ENCODE measurements at places on chromosomes 16 and 17.
A peak's percentile ranks its signal among the peaks of the same experiment; 100 is the strongest.

DNA sequence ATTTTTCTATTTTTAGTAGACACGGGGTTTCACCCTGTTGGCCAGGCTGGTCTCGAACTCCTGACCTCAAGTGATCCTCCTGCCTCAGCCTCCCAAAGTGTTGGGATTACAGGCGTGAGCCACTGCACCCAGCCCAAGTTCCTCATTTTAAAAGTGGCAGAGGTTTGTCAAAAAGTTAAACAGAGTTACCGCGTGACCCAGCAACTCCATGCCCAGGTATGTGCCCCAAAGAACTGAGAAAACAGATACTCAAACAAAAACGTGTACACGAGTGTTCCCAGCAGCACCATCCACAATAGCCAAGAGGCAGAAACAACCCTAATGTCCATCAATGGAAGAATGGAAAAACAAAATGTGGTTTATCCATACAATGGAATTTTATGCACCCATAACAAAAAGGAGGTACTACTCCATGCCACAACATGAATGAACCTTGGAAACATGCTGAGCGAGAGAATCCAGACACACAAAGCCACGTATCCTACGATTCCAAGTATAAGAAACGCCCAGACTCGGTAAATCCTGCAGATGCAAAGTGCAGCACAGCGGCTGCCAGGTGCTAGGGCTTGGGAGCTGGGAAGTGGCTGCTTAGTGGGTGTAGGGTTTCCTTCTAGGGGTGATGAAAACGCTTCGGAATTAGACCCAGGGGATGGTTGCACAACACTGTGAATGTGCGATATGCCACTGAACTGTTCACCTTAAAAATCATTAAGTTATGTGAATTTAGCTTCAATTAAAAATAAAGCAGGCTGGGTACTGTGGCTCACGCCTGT is 24.8 kb downstream of the ADCY9 start:
- DNase-seq = no peak

- no peak for DNase-seq
These were observed 39.8 kb downstream of the ARL4D start for GRCh38 chr17:43438626-43439025.

GRCh38 chr17:20189302-20189701 is 180.1 kb downstream of the SPECC1 start:
- peak; percentile 24 for DNase-seq

DNA sequence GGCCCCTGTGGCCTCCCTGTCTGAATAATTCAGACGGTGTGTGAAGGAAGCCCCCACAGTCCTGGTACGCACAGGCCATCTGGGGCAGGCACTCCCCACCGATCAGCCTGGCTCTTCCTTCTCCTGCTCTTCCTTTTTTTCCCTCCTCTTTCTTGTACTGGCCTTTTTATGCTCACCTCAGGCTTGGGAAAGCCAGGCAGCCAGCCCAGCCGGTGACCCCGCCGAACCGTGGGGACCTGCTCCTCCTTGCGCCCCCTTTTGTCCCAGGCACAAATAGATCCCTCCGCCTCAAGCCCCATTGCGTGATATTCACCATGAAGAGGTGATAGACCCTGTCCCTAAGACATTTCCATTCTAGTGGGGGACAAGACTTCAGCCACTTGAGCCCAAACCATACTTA is 80.2 kb upstream of the BRD7 start:
- DNase-seq = no peak

- no peak for DNase-seq
These were observed 7.1 kb downstream of the NTN1 start for GRCh38 chr17:9028202-9028987.

Measured in OCI-M1 (cell line).